Subcutaneous preadipocyte (primary cell): ENCODE measurements at places on chromosomes 12 and 14. TPM values are rescaled to one million over a fixed set of nuclear protein-coding genes. Genes with fewer than 3 reads are reported as not detected.

The PTHLH gene
- 0.73 and 1.6 TPM in 2 replicates for total RNA-seq

The DNAJC22 gene
- 0.20 TPM in 1 of 2 replicates, not detected in the other for total RNA-seq

The TAS2R10 gene
- total RNA-seq, result 1.1 and 1.2 TPM in 2 replicates

The PMCH gene
- not detected in 2 replicates for total RNA-seq

The RPL6 gene
- total RNA-seq, result 1,069 and 1,582 TPM in 2 replicates

The ETFBKMT gene
- total RNA-seq, result 2.9 and 3.1 TPM in 2 replicates

The B4GALNT1 gene
- total RNA-seq, result under 0.01 and 0.20 TPM in 2 replicates

The GTF2H3 gene
- total RNA-seq, result 52.4 and 66.9 TPM in 2 replicates

The AKAP3 gene
- total RNA-seq, result 1.1 and 1.2 TPM in 2 replicates

The TAS2R13 gene
- total RNA-seq, result 1.8 and 2.2 TPM in 2 replicates

The TAS2R19 gene
- total RNA-seq, result 3.3 and 5.5 TPM in 2 replicates

The AJUBA gene
- total RNA-seq, result 3.3 and 12.7 TPM in 2 replicates

The LRCOL1 gene
- not detected in 2 replicates for total RNA-seq

The SLC6A13 gene
- total RNA-seq, result under 0.01 TPM in 1 of 2 replicates, not detected in the other

The C12orf54 gene
- not detected in 2 replicates for total RNA-seq

The TAS2R14 gene
- total RNA-seq, result 3.7 and 4.1 TPM in 2 replicates

The ORAI1 gene
- 12.9 and 14.7 TPM in 2 replicates for total RNA-seq

The CCDC196 gene
- total RNA-seq, result not detected in 2 replicates

The GPRC5D gene
- total RNA-seq, result not detected in 2 replicates

The MYO1H gene
- not detected in 2 replicates for total RNA-seq

The SRP54 gene
- 56.6 and 65.3 TPM in 2 replicates for total RNA-seq

The GARIN6 gene
- total RNA-seq, result not detected in 2 replicates

The STXBP6 gene
- total RNA-seq, result 22.0 and 23.7 TPM in 2 replicates

The OAS1 gene
- 2.5 and 4.4 TPM in 2 replicates for total RNA-seq

The CD4 gene
- under 0.01 and 0.73 TPM in 2 replicates for total RNA-seq

The PTPRR gene
- 0.39 TPM in 1 of 2 replicates, not detected in the other for total RNA-seq

The BCAT1 gene
- 143 and 213 TPM in 2 replicates for total RNA-seq

The IL26 gene
- total RNA-seq, result not detected in 2 replicates
